ENCODE measurements at places on chromosomes 16 and 17.
A peak's percentile ranks its signal among the peaks of the same experiment; 100 is the strongest.

DNA sequence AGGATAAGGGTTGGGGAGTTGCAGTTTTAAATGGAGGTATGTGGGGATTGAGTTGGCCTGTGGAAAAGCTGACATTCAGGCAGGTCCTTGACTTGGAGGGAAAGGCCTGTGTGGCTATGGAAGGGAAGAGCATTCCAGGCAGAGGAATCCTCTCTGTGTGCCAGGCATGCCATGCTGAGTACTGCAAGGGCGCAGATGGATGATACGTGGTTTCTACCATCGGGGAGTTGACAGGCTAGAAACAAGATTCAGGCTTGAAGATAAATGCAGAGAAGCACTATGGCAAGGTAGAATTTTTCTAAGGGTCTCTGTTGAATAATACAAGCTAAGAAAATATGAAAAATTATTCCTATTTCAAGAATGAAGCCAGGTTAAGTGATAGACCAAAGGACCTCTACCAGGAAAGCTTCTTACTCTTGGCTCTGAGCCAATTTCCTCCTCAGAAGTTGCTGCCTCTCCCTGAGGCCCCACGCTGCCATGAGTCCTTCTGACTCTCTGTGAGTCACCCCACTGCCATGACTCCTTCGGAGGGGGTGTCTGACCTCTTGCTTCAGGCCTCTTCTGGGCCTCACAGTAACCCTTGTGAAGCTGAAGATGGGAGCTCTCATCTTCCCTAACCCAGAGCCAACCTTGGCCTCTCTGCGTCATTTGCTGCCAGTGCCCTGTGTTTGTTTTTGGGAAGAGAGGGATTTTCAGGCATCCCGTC, 75.8 kb downstream of the WNT3 start:
- DNase-seq = no peak

GRCh38 chr16:24936151-24936550, 79.0 kb downstream of the ARHGAP17 start:
- DNase-seq = no peak

DNA sequence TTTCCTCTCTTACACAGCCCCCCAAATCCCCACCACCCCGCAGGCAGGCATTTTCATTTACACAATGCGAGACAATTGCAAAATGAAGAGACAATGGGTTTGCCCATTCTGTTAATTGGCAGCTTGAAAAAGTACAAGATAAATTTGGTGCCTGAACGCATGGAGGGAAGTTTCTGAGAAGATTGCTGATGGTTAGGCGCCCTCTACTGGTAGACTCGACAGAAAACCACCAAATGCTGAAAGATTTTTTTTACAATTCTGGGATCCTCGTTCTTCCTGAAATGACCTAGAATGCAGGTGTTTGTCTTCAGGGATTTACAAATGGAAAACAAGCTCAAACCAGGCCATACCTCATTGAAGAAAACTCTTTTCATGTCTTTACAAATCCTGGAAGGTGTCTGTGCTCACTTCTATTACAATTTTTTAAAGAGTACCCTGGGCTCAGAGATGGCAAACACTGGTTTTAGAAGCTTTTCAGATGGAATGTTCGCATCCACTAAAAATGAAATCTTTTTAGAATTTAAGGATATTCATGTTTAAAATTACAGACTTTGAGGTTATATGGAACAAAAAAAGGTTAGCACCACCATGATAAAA, 338.5 kb downstream of the PMP22 start:
- no peak for DNase-seq

DNA sequence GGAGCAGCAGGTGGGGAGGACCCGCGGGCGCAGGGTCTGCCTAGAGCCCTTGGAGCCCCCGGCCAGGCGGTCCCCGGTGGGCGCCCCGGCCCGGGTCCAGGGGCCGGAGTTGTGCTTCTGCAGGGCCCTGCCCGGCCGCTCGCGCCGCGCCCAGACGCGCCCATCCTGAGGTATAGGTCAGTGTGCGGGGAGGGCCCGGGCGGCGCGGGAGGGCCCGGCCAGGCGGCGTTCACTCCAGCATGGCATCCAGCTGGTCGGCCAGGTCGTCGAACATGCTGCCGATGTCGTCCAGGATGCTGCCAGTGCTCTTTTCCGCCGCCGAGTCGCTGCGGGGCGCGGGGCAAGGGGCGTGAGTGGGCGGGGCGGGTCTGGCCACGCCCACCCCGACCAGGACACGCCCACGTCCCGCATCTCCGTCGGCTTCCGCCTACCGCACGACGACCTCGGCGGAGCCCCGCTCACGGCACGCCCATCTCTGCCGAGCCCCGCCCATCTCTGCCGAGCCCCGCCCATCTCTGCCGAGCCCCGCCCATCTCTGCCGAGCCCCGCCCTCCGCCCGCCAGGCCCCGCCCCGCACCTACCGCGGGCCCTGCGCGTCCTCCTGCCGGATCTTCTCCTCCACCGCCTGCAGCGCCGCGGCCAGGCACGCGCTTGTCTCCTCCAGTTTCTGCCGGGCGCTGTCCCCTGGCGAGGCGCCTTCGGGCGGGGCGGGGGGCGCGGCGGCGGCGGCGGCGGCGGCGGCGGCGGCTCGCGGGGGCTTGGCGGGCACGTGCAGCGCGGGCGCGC, 17.9 kb downstream of the CASKIN1 start:
- no peak for DNase-seq

DNA sequence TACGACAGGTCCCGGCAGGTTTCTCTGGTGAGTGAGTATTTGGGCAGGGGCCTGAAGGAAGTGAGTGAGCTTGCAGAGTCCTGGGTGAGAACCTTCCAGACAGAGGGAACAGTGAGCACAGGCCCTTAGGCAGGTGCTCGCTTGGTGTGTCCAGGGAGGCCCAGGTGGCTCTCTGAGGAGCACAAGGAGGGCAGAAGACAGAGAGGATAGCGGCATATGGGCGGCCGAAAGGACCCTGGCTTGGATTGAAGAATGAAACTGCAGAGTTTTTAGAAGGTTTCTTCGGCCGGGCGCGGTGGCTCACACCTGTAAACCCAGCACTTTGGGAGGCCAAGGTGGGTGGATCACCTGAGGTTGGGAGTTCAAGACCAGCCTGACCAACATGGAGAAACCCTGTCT, 6.7 kb downstream of the DRG2 start:
- DNase-seq = no peak

DNA sequence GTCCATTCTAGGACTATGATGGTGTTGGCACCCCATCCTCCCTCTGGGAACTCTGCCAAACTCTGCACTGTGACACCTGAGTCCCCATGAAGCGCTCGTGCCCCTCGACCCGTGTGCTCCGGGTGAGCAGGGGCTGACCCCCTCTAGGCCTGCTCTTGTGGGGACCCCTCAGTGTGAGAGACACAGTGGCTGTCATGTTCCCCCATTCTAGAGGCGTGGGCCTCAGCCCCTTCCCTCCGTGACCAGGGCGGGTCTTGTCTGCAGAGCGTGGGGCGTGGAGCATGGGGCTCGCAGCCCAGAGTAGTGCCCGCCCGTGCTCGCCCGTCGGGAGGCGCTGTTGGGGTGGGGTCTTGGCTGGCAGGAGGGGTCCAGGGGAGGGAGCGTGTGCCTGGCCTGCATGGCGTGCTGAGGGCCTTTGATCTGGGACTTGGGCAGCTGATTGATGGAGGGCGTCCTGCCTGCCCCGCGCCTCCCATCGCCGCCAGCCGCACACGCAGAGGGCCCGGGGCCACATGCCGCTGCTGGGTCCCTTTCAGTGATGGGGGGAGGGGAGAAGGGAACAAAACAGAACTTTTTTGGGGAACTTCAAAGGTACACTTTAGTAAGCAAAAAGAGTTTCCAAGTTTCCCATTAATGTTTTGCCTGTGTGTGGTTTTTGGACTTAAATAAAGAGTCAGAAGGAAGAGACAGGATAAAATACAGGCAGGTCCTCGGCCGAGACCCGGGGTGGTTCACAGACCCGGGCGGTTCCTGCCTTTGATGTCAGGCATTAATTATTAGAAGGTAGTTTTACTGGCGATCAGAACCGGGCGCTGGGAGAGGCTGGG, 22.5 kb downstream of the CENPX start:
- no peak for DNase-seq

GRCh38 chr17:5237541-5238016, 2.9 kb upstream of the SCIMP start:
- DNase-seq = peak; percentile 27

DNA sequence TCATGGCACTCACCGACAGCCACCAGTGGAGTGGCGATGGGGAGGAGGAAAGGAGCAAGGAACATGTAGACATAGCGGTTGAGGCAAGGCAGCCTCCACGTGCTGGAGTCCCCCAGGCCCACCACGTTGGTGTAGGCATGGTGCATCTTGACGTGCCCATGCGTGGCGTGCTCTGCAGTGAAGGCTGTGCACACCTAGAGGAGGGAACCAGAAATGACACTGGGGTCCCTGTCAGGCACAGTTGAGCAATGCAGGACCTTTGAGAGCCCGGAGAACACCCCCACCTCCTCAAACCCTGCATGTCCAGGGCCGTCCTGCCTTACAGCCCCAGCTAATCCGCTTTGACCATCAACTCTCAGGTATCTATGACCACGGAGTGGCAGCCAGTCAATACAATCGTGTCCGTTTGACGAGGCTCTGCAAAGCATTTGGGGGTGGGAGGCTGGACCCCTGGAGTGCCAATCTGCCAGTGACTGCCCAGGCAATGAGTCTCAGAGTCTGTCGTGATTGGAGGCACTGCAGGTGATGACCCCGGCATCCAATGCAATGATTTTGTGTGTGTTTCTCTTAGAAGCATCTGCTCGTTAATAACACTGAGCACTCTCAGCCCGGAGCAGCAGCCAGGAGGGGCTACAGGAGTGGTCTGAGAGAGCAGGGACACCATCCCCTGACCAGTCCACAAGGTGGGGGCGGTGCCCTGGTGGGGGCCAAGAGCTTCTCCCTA, 9.9 kb upstream of the FDXR start:
- DNase-seq = no peak

GRCh38 chr16:20320178-20320577, 7.1 kb downstream of the GP2 start:
- no peak for DNase-seq

- DNase-seq = no peak
Observed at GRCh38 chr17:82970067-82970466, 109.3 kb upstream of the METRNL start.

- DNase-seq = no peak
Observed at GRCh38 chr17:65807361-65807760, 245.9 kb upstream of the AXIN2 start.

DNA sequence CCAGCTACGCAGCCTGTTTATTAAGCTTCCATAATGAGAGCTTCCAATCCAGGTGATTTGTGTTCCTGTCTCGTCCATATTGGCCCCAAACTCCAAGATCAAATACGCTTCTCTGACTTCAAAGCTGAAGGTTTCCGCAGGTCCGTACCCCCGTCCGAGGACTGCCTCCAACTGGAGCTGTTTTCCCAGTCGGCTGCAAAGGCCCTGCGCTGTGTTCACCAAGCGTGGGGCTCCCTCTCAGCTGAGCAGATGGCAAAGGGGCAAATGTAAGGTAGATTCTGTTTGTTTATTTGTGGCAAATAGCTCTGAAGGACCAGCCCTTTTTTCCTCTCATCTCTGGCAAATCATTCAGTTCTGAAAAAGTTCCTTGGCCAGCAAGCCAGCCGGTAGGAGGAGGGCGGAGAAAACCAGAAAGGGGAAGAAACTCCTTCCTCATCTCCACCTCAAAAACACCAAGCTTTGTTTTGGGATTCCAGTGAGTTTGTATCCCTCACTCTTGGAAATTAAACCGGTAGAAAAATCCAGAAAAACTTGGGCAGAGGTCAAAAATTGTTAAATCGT, 35.2 kb downstream of the NXN start:
- no peak for DNase-seq

- DNase-seq = no peak
Observed at GRCh38 chr17:14298221-14298946, 2.5 kb upstream of the HS3ST3B1 start.

Measured in lower leg skin (tissue), 4 donors.